Activated CD4-positive, alpha-beta memory T cell treated with anti-CD3 and anti-CD28 coated beads for 36 hours (primary cell): ENCODE measurements at places on chromosomes 2 and 18.

DNA sequence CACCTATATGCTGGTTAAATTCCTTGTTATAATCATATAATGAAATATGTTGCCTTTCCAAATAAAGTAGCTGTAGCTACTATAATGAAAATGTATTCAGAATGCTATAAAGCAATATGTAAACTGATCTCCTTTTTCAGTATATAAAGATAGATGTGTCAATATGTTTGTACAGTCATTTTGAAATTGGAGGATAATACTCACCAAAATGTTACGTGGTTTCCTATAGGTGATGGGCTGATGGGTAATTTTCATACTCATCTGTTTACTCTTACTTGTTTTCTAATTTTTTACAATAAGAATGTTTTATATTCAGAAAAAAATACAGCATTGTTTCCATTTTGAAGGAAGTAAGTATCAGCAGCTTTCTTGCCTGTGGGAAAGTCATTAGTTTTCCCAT lies 70.2 kb downstream of the PRKRA start:
- H3K4me1 ChIP-seq, result no peaks in the 10 kb centered on the region
- H3K27ac ChIP-seq, result no peak overlapping the region
- no peak for DNase-seq

- peaks cover 81% of the 10 kb centered on the region for H3K4me1 ChIP-seq
- H3K27me3 ChIP-seq, result no peaks in the 10 kb centered on the region
- peaks cover 3% of the 10 kb centered on the region for H3K36me3 ChIP-seq
- DNase-seq, result no peak
- H3K4me3 ChIP-seq, result no peak overlapping the region
These were observed 15.5 kb downstream of the PPP3R1 start for GRCh38 chr2:68236876-68237275.

DNA sequence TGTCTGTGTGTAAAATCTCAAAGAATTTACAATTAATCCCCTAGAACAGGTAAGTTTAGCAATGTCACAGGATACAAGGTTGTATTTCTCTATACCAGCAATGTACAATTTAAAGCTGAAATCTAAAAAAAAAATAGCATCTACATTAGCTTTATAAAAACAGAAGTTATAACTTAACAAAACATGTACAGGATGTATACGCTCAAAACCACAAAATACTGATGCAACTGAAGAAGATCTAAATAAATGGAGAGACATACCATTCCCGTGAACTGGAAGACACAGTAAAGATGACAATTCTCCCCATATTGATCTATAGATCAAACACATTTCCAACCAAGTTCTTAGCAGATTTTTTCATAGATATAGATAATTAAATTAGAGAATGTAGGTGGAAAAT lies 17.5 kb upstream of the RANBP2 start:
- H3K27ac ChIP-seq, result no peak overlapping the region
- no peak overlapping the region for H3K4me3 ChIP-seq
- no peaks in the 10 kb centered on the region for H3K4me1 ChIP-seq
- H3K27me3 ChIP-seq, result no peaks in the 10 kb centered on the region

DNA sequence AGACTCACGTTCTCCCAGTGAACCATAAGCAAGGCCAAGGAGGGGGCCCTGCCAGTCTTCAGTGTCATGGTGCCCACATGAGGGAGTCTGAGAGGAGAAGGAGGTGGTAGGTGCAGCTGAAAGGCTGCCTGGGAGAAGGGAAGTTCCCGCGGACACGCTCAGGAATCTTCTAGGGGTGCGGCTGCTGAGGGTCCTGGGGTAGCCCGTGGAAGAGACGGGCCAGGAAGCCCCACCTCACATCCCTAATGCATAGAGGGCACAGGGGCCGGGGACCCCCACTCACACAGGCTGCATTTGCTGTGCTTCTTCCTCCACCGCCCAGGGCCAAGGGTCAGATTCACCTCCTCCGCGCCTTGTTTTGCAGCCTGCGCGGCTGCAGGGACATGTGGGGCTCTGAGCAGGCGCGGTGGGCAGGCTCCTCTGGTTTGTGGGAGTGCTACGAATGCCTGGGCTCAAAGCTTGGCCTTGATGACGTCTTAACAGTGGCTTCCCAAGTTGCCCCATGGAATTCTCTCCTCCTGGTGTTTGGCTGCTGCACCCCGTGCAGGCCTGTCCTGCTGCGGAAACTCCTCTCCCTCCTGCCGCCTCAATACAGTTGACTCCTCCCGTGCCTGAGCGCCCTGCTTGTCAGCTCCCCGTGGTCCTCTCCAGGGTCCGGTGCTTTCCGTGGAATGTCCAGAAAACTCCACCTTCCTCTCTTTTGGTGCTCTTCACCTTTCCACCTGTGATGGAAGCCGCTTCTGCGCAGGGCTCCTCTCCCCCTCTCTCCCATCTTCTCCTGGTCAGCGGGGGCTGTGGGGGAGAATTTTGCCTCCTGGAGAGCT lies 95.7 kb downstream of the VAPA start:
- no peak overlapping the region for H3K4me3 ChIP-seq
- peaks cover 6% of the 10 kb centered on the region for H3K27me3 ChIP-seq
- H3K36me3 ChIP-seq, result no peaks in the 10 kb centered on the region
- DNase-seq, result no peak

DNA sequence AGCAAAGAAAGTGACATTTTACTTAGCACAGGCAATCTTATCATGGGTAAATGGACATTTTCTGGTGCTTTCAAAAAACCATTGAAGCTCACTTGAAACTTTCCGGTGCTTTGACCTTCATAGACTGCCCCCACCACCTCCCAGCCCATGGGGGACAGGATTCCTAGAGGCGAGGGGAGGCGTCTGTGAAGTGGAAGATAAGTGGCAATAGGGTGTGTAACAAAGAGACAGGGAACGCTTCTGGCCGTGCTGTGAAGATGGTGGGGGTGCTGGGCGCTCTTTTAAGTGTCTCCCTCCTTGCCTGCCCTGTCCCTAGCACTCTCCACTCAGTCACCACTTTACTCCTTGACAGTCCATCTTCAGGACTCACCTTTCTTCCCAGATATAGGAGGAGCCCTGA lies 23.4 kb upstream of the GMPPA start:
- H3K27me3 ChIP-seq, result peaks cover 2% of the 10 kb centered on the region
- DNase-seq, result no peak
- peaks cover 4% of the 10 kb centered on the region for H3K4me1 ChIP-seq
- no peaks in the 10 kb centered on the region for H3K36me3 ChIP-seq
- H3K27ac ChIP-seq, result no peak overlapping the region
- H3K4me3 ChIP-seq, result no peak overlapping the region

DNA sequence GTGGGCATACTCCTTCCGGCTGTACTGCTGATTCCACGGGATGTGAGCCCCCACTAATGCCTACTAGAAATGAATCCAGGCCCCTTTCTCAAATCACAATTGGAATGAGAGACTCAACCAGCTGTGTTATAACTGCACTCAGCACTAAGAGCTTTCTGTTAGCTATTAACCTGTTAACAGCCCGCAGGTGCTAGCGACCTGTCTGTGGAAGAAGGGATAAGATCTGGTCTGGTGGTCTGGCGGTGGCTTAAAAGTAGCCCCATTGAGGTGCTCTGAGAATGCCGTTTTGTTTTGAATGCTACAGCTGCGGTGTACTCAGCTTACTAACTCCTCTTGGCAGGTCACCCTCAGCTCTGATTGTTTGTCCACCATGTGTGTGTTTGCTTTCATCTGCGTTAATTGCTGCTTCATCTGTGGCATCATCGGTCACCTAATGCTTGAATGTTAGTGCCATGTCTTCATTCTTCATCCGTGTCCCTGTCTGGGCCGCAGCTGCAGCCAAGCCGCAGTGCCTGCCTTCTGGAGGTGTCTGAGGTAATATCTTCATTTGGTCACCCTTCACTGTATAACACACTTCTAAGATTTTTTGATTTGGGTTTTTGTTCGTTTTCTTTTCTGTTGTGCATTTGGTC lies 16.3 kb downstream of the RAB12 start:
- H3K27me3 ChIP-seq, result no peaks in the 10 kb centered on the region
- no peak overlapping the region for H3K27ac ChIP-seq
- peaks cover 31% of the 10 kb centered on the region for H3K36me3 ChIP-seq
- H3K4me3 ChIP-seq, result no peak overlapping the region
- DNase-seq, result no peak
- peaks cover 23% of the 10 kb centered on the region for H3K4me1 ChIP-seq

DNA sequence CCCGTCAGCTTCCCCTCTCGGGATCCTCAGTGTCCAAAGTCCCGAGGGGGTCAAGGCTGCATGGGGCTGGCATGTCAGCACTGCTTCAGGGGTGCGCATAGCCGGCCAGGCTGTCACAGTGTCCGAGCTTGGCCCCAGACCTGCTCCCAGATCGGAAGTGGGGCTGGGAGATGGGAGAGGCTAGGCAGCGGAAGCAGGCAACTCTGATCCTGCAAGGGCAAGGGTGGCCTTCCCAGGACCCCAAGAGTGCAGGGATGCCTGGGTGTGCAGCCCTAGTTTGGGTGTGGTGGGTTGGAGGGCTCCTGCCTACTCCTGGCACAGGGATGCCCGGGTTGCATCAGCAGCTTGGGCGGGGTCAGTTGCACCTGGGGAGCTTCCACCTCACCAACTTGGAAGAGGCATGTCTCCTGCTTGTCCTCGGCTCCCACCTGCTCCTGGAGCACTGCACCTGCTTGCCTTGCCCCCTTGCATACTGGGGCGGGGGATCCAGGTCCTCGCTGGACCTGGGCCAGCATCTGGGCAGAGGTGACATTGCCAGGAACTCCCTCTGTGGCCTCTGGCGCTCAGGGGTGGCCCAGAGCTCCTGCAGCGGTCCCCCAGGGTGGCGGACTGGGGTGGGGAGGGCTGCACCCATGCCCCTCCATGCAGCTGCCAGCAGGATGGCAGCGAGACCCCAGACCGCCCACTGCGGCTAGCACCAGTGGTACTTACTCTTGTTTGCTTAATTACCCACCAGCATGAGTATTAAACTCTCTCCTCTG lies 41.3 kb downstream of the CBLN2 start:
- H3K27me3 ChIP-seq, result no peaks in the 10 kb centered on the region
- no peak for DNase-seq
- H3K4me1 ChIP-seq, result no peaks in the 10 kb centered on the region
- H3K27ac ChIP-seq, result no peak overlapping the region

GRCh38 chr2:9407363-9407811 lies 15.9 kb downstream of the ITGB1BP1 start:
- no peak overlapping the region for H3K4me3 ChIP-seq
- H3K27me3 ChIP-seq, result no peaks in the 10 kb centered on the region
- H3K27ac ChIP-seq, result no peak overlapping the region
- peaks cover 20% of the 10 kb centered on the region for H3K36me3 ChIP-seq
- peaks cover 2% of the 10 kb centered on the region for H3K4me1 ChIP-seq

- H3K4me3 ChIP-seq, result no peak overlapping the region
- peak; percentile 11 for DNase-seq
These were observed 217.5 kb downstream of the CAMKMT start for GRCh38 chr2:44579115-44579836.

- H3K4me3 ChIP-seq, result no peak overlapping the region
- no peaks in the 10 kb centered on the region for H3K36me3 ChIP-seq
- no peak overlapping the region for H3K27ac ChIP-seq
- no peaks in the 10 kb centered on the region for H3K27me3 ChIP-seq
These were observed 447.0 kb upstream of the TCF4 start for GRCh38 chr18:56034949-56035348.

GRCh38 chr2:152823905-152824304 lies 105.5 kb downstream of the ARL6IP6 start:
- no peak overlapping the region for H3K27ac ChIP-seq
- H3K27me3 ChIP-seq, result no peaks in the 10 kb centered on the region
- no peak overlapping the region for H3K4me3 ChIP-seq
- no peaks in the 10 kb centered on the region for H3K4me1 ChIP-seq
- no peak for DNase-seq

DNA sequence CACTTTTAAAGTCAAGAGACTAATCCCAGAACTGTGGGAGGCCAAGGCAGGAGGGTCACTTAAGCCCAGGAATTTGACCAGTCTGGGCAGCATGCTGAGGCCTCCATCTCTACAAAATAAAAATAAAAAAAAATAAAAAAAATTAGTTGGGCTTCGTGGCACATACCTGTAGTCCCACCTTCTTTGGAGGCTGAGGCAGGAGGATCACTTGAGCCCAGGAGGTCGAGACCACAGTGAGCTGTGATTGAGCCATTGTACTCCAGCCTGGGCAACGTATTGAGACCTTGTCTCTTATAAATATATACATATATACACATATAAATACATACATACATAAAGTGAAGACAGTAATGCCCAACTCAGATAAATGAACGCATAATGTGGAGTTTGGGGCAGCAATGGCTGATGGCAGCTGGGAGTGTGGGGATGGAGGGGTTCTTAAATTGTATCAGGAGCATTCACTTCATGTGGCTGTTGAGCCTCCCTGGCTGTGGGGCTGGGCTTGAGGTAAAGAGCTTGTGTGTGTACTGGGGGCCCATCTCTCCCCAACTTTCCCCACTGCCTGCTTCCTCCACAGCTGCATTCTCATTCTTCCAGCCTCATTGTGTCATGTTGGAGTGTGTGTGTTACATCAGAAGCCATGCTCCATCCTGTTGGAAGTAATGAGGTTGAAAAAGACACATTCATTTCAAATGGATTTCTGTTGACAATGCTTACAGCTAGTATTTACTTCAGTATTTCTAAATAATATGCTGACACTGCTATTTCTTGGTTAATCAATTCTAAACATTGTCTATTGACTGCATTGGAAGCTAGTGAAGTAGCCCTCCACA lies 96.5 kb upstream of the HS6ST1 start:
- no peak overlapping the region for H3K4me3 ChIP-seq
- peaks cover 2% of the 10 kb centered on the region for H3K27me3 ChIP-seq
- H3K4me1 ChIP-seq, result no peaks in the 10 kb centered on the region
- no peaks in the 10 kb centered on the region for H3K36me3 ChIP-seq
- H3K27ac ChIP-seq, result no peak overlapping the region

GRCh38 chr2:222038067-222038802 lies 260.6 kb downstream of the PAX3 start:
- no peak overlapping the region for H3K27ac ChIP-seq
- H3K27me3 ChIP-seq, result no peaks in the 10 kb centered on the region
- H3K36me3 ChIP-seq, result no peaks in the 10 kb centered on the region
- no peak overlapping the region for H3K4me3 ChIP-seq

GRCh38 chr2:224381521-224382279 lies 20.2 kb downstream of the FAM124B start:
- H3K27ac ChIP-seq, result no peak overlapping the region
- H3K27me3 ChIP-seq, result no peaks in the 10 kb centered on the region
- DNase-seq, result no peak
- no peak overlapping the region for H3K4me3 ChIP-seq
- no peaks in the 10 kb centered on the region for H3K36me3 ChIP-seq
- H3K4me1 ChIP-seq, result peaks cover 3% of the 10 kb centered on the region

DNA sequence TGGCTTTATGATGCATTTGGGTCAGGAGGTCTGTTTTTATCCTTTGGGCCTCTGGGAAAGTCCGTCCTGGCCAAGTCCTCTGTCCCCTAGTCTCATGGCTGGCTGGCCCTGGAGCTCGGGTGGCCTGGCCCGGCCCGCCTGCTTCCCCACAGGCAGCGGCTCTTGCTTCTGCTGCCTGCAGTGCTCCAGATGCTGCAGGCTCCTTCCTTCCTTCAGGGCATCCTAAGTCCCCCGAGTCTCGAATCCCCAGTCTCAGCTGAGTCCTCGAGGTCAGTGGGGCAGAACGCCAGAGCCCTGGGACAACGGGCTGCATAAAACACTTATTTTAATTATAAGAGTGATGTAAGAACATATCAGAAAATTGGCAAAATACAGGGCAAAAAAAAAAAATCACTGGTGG lies 71.2 kb downstream of the HPCAL1 start:
- no peak for DNase-seq
- H3K4me1 ChIP-seq, result peaks cover 61% of the 10 kb centered on the region
- no peaks in the 10 kb centered on the region for H3K27me3 ChIP-seq
- no peak overlapping the region for H3K4me3 ChIP-seq
- H3K27ac ChIP-seq, result no peak overlapping the region
- H3K36me3 ChIP-seq, result no peaks in the 10 kb centered on the region
